Left kidney (tissue), 8 donors: ENCODE measurements at places on chromosomes 6 and 20. TPM values are rescaled to one million over a fixed set of nuclear protein-coding genes. Genes with fewer than 3 reads are reported as not detected.

MAVS gene
- 34.8 TPM for polyA plus RNA-seq

PRL gene
- polyA plus RNA-seq = 0.10 TPM

FABP7 gene
- 0.20 TPM for polyA plus RNA-seq

SYCP2L gene
- polyA plus RNA-seq = 7.9 TPM

HRH3 gene
- 0.15 TPM for polyA plus RNA-seq

GLP1R gene
- 1.3 TPM for polyA plus RNA-seq

GCLC gene
- 29.5 TPM for polyA plus RNA-seq

YWHAB gene
- polyA plus RNA-seq = 236 TPM

RNF39 gene
- 2.0 TPM for polyA plus RNA-seq

SIRPB1 gene
- polyA plus RNA-seq = 0.30 TPM

FOXF2 gene
- 0.10 TPM for polyA plus RNA-seq

FGD2 gene
- polyA plus RNA-seq = 2.5 TPM

ULBP3 gene
- 8.5 TPM for polyA plus RNA-seq

DLK2 gene
- polyA plus RNA-seq = 1.00 TPM

SLC17A2 gene
- 0.86 TPM for polyA plus RNA-seq

GNAS gene
- polyA plus RNA-seq = 1,874 TPM

ARHGAP40 gene
- polyA plus RNA-seq = 1.2 TPM

KIF25 gene
- 0.76 TPM for polyA plus RNA-seq

PRDM13 gene
- not detected for polyA plus RNA-seq

XKR7 gene
- polyA plus RNA-seq = 0.35 TPM

SAMD3 gene
- 1.1 TPM for polyA plus RNA-seq

NFKBIL1 gene
- polyA plus RNA-seq = 15.7 TPM

RSPO3 gene
- 26.7 TPM for polyA plus RNA-seq

SIRPA gene
- polyA plus RNA-seq = 24.3 TPM

DNAJC5 gene
- 26.4 TPM for polyA plus RNA-seq

LPA gene
- polyA plus RNA-seq = 0.30 TPM

CTCFL gene
- polyA plus RNA-seq = 2.8 TPM

LTV1 gene
- 48.2 TPM for polyA plus RNA-seq

HLA-DRB5 gene
- 6.3 TPM for polyA plus RNA-seq

SRMS gene
- not detected for polyA plus RNA-seq

RSPH9 gene
- 1.4 TPM for polyA plus RNA-seq

CLPSL2 gene
- polyA plus RNA-seq = not detected

HLA-DQA2 gene
- 2.1 TPM for polyA plus RNA-seq

ETV7 gene
- polyA plus RNA-seq = not detected

C20orf141 gene
- polyA plus RNA-seq = not detected

GRM4 gene
- polyA plus RNA-seq = 0.53 TPM

FILIP1 gene
- polyA plus RNA-seq = 2.4 TPM

MCCD1 gene
- 11.9 TPM for polyA plus RNA-seq

HSPA1B gene
- 112 TPM for polyA plus RNA-seq

MOCS1 gene
- polyA plus RNA-seq = 11.0 TPM

ZFAND3 gene
- 150 TPM for polyA plus RNA-seq

FAM209B gene
- 0.55 TPM for polyA plus RNA-seq

FNDC1 gene
- 6.3 TPM for polyA plus RNA-seq

WFDC5 gene
- not detected for polyA plus RNA-seq

BCAS1 gene
- polyA plus RNA-seq = 4.2 TPM

LAMA4 gene
- polyA plus RNA-seq = 108 TPM

RAB44 gene
- polyA plus RNA-seq = 0.05 TPM

FKBP1C gene
- 2.1 TPM for polyA plus RNA-seq

CRISP3 gene
- polyA plus RNA-seq = not detected
